Right renal cortex interstitium (tissue), 3 donors: ENCODE measurements at places on chromosomes 7 and 10. TPM values are rescaled to one million over a fixed set of nuclear protein-coding genes. Genes with fewer than 3 reads are reported as not detected.

DNA sequence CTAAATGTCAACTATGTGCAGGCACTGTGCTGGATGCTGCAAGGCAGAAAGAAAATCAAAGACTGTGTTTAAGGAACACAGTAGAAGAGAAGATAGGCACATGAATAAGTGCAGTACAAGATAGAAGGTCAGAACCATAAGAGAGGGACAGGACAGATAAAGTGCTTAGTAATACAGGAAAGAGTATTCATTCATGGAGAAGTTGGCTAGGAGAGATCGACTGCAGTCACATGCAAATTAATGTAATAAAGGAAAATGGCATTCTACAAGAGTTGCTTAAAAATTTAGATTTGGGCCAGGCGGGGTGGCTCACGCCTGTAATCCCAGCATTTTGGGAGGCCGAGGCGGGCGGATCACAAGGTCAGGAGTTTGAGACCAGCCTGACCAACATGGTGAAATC, 24.8 kb downstream of the KIF5B start:
- DNase-seq = no peak

- DNase-seq = no peak
Measured at GRCh38 chr10:61047788-61048560, 104.0 kb upstream of the RHOBTB1 start.

GRCh38 chr7:123580406-123581161, 21.0 kb upstream of the ASB15 start:
- no peak for DNase-seq

DNA sequence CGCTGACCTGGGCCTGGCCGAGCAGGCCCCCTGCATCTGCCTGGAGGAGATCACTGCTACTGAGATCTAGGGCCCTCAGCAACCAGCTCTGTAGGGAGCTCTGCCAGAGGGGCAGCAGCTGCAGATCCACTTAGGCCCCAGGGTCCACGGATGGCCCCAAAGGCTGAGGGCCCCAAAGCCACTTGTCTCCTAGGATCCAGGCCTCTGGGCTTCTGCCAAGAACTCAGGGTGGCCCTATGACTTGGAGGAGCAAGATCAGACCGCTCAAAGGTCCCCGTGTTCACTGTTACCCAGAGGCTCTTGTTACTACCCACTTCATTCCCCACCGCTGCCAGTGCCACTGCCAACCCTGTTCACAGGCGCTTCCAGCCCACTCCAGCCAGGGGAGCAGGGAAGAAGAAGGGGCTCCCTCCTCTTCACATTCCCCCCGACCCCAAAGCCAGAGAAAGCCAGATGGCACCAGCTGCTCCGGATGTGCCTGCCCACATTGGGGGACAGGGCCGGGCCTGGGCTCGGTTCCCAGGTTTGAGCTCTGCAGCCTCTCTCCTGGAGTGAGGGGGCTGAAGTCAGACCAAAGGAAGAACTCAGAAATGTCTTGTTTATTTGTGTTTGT, 7.6 kb downstream of the LZTS2 start:
- DNase-seq = no peak

DNA sequence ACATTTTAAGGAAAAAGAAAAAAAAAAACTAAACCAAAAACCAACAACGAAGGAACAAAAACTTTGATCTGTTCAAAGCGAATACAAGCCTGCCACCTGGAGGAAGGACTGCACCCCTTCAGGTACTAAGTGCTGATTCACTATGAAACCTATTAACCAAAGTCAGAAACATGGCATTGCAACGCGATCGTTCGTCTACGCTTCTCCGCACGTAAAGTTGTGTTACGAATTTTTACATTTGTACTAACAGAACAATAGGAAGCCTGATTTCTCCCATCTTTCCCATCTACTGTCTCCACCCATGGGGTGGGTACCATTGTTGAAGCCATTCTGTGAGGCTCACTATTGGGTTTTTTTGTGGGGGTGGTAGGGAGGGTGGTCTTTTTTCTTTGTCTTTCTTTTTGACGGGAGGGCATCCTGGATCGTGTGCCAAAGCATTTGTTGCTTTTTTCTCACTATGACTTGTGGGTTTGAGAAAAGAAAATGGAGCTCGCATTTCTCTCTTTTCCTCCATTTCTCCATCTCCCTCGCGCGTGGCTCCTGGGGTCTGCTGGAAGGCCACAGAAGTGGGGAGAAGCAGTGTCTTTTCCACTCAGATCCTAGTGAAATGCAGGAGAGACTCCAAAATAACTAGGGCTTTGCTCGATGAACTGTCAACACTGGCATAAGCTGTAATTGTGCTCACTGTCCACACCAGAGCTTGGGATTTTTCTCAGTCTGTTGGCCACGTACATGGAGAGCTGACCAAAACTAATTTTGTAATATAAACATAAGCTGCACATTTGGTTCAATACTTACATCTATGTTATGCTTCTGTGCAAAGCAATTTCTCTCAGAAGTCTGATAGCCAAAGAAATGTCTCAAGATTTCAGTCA, 100.9 kb upstream of the YAE1 start:
- DNase-seq = peak; percentile 25

- no peak for DNase-seq
Measured at GRCh38 chr7:53904355-53904754, 637.8 kb upstream of the VSTM2A start.

DNA sequence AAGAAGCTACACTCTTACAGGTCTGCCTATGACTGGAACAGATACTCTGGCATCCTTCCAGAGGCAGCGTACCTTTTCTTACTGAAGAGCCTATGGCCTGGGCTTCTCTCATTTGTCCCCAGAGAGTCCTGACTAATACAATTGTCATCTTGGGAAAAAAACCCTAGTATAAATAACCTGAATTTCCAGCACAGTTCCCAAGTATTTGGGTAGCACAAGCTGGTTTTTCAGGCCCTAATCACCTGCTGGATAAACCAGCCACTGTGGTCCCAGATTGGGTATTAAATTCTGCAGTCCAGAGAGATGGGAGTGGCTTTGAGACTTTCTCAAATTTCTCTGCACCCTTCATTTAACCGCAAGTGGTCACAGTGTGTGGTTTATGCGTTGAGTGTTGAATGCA, 186.8 kb upstream of the NEBL start:
- no peak for DNase-seq

- no peak for DNase-seq
Measured at GRCh38 chr10:24496906-24497305, 226.8 kb downstream of the ARHGAP21 start.

- DNase-seq = no peak
Measured at GRCh38 chr7:100556541-100556940, 17.2 kb downstream of the SAP25 start.

Gene HOXA9
- polyA plus RNA-seq = 85.6 TPM

Gene KCND2
- polyA plus RNA-seq = 2.2 TPM

Gene CPXM2
- polyA plus RNA-seq = 6.4 TPM
